ENCODE measurements at places on chromosomes 1 and 21.

- DNase-seq = peak; percentile 23
These were observed 107.5 kb downstream of the ZNF281 start for GRCh38 chr1:200302192-200302920.

DNA sequence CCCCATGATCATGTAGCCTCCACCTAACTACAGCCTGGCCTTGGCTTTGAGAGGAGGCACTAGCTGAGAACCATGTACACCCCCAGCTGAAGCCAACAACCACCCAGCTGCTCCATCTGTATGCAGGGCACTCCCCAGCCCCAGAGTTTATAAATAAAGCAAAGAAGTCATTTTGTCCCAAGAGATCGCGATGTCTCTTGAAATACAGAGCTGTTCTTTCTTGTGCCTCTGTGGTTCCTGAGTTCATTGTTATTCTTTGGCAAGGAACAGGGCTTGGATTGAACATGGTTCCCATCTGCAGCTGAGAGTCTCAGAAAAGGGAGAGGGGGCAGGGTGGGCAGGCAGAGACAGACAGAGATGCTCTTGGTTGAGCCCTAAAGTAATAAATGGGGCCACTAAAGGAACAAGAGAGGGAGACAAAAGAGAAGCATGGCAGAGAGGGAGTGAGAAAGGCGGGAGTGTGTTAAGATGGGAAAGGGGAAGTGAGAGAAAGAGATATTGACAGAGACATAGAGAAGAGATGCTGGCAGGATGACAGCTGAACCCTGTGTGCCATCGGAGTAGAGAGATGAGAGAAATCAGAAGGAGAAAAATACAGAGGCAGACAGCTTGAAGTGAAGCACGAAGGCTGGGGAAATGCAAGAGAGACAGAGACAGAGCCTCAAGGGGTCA, 63.3 kb downstream of the TNR start:
- DNase-seq = no peak

DNA sequence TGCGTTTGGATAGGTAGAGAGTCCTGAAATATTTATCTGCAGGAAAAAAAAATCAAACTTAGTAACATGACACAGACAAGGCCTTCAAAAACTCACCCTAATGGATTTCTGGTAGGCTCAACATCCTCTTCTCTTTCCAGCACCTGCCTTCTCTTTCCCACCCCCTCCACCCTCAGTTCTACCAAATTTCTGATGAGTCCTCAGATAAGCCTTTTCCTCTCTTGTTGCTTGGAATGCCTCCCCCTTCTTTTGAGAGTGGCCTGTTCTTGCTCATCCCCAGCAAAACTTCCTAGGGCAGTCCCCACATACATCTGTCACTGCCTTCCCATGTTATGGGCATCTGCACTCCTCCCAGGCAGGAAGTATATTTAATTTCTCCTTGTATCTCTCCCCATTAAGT, 7.6 kb upstream of the LBR start:
- no peak for DNase-seq

- no peak for DNase-seq
These were observed 172.8 kb upstream of the SAMSN1 start for GRCh38 chr21:14718951-14719350.

DNA sequence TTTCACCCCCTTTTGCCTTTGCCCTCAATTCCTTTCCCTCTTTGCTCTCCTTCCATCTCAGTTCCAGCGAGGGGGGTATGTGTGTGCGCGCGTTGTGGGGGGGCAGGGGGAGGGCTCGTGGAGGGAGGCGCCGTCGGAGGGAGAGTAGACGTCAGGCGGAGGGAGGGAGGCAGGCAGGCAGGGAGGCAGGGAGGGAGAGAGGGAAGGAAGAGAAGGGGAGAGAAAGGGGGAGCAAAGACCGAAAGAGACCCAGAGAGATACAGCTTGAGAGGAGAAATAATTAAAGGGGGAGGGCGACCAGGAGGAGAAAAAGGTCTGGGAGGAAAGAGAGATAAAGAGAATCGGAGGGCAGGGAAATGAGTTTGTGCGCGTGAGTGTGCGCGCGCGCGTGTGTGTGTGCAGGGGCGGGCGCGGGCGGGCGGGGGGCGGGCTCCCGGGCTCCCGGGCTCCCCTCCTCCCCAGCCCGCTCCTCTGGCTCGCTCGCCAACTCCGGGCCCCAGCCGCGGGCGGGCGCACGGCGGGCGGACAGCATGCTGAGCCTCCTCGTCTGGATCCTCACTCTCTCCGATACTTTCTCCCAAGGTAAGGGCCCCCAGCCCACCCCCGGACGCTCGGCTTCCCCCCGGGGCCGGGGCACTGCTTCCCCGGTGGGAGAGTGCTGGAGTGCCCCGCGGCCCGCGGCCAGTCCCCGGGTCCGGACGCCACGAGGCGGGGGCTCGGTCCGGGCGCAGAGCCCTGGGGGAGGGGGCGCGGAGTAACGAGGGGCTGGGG, at the start of gene KIRREL1:
TSS of gene KIRREL1 (plus strand) at position 499 of the 771 bp plus-strand sequence. CDS start at position 531, 32 bp downstream.
- peak; percentile 42 for DNase-seq

GRCh38 chr1:200073286-200073637, 45.8 kb downstream of the NR5A2 start:
- no peak for DNase-seq

- no peak for DNase-seq
These were observed 76.5 kb downstream of the BCAR3 start for GRCh38 chr1:93605026-93605568.

DNA sequence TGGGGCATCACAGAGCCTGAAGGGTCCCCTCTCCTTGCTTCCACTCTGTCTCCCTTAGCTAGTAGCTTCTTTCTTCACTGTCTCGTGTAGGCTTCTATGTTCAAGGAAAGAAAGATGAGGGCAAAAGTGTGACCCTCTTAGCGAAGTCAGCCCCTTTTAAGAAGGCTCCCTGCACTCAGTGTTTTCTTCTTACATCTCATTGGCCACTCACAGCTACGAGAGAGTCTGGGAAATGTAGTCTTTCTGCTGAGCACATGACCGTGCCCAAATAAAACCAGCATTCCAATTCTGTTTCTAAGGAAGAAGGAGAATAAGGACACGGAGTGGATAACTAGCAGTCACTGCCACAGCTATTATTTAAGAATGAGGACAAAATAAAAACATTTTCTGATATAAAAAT, 104.9 kb upstream of the TNR start:
- no peak for DNase-seq

GRCh38 chr1:240500647-240501046, 111.3 kb downstream of the GREM2 start:
- no peak for DNase-seq

- DNase-seq = no peak
These were observed 60.0 kb downstream of the NRIP1 start for GRCh38 chr21:15004721-15005370.

Data from progenitor cell of endocrine pancreas (in vitro differentiated cells).